ENCODE measurements at places on chromosomes 1 and 21.

DNA sequence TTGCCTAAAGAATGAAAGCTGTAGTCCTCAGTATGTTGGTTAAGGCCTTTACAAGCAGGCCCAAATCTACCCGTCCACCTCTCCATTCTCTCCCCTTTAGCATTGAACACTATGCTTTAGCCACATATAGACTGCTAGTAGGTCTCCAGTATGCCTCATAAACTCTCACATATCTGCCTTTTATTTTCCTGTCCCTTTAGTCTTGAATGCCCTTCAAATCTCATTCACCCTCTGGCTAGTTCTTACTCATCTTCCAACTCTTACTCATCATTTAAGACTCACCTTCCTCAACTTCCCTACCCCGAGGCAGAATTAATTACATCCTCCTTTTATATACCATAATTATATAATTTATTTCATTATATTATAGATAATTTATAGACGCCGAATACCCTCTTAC lies 78.7 kb upstream of the TSPAN2 start:
- no peak for ATAC-seq

DNA sequence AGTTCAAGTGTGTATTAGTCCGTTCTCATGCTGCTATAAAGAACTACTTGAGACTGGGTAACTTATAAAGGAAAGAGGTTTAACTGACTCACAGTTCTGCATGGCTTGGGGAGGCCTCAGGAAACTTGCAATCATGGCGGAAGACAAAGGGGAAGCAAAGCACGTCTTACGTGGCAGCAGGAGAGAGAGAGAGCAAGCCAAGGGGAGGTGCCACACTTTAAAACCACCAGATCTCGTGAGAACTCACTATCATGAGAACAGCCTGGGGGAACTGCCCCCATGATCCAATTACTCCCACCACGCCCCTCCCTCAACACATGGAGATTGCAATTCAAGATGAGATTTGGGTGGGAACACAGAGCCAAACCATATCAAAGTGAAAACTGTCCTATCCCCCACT lies 4.1 kb upstream of the MIS18A start:
- no peak for ATAC-seq

DNA sequence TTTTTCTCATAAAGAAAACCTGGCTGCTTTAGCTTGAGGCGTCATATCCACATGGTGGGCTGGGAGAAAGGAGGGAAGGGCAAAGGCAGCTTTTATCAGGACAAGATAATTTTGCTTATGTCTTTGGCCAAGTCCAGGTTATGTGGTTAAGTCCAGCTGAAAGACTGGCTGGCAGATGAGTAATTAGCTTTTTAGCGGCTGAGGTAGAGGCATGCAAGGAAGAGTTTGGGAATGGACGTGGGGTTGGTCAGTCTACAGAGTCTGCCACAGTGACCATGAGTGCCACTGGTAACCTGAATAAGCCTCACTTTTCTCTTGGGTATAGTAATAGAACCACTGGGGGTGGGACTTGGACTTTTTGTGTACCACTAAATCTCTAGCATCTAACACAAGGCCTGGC lies 39.8 kb downstream of the NEK7 start:
- no peak for ATAC-seq

DNA sequence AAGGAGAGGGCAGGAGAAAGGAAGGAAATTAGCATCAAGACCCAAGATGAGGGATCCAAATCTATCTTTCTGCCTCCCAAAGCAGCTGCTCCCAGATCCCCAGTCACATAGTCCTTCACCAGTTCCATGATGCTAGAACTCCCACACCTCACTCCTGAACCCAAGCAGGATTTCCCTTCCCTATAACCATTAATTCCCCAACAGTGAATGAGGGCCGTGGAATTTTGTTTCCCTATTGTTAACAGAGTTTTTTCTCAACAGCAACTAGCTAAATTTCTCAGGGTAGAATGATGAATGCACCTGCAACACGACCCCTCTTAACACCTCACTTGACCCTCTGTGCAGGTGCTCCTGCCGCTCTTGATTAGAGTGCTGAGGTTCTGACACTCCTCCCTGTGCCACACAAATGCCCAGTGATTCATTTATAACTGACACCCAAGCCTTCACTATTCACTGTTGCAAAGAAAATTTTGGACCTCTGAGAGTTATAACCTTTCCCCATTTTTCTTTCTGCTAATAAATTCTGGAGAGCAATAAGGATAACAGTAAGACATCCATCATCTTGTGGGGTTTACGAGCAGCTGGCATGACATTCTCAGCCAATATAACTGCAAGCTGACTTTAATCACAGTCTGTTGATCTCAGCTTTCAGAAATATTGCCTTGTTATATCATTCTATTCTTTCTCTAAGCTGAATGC lies 25.4 kb upstream of the NPL start:
- no peak for ATAC-seq

GRCh38 chr1:90201467-90202358 lies 206.8 kb downstream of the ZNF326 start:
- no peak for ATAC-seq
